Endothelial cell (in vitro differentiated cells): ENCODE measurements at places on chromosomes 5 and 9.

- DNase-seq = no peak
These were observed 1.5 kb downstream of the CTNNA1 start for GRCh38 chr5:138754699-138755057.

GRCh38 chr9:101848485-101848919 lies 110.1 kb upstream of the GRIN3A start:
- DNase-seq = no peak

GRCh38 chr9:426976-427375 lies 212.3 kb downstream of the DOCK8 start:
- DNase-seq = no peak

DNA sequence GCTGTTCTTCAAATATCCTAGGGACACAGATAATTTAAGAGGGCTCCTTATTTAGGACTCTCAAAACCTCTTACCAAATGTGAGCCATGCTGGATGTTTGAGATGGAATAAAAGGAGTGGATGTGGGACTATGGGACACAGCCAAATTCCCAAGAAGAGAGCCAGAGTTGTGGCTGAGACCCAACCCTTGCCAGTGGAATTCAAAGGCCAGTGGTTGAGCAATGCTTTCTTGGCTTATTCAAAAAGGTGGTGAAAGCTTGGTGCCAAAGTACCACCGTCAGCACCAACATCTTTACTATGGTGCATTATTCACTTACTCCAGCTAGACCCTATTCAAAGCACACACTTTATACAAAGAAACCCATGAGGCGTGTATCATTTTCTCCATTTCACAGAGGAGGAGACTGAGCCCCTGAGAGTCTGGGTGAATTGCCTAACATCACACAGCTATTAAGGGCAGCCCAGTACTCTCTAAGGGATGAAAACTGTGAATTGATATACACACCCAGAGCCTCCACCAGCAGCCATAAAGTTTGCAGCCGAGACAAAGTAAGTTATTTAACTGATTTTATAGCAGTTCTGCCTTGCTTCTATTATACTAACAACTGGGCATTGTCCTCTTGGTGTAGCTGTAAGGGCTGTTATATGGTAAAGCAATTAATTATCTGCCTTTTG lies 391.7 kb downstream of the ACTL7B start:
- no peak for DNase-seq

DNA sequence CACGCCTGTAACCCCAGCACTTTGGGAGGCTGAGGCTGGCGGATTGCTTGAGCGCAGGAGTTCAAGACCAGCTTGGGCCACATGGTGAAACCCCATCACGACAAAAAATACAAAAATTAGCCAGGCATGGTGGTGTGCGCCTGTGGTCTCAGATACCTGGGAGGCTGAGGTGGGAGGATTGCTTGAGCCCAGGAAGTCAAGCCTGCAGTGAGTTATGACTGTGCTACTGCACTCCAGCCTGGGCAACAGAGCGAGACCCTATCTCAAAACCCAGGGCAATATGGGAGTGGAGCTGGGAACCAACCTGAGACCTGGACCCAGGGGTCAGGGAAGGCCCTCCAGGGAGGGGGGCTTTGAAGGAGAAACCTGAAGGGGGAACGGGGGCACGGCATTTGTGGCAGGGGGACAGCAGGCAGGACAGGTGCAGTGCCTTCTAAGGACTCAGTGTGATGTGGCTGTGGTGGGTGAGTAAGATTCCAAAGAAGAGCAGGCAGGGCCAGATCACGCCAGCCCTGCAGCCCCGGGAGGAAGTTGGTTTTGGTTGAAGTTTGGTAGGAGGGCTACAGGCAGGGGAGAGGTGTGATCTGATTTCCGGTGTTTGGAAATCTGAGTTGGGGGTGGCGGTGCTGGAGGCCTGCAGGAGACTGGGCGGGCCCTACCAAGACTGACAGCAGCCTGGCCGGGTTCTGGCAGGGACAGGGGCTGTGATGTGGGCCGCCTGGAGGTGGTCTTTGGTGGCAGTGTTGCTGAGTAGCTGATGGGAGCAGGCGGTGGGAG lies 46.2 kb downstream of the NTNG2 start:
- no peak for DNase-seq

- DNase-seq = no peak
These were observed 355.4 kb downstream of the CAAP1 start for GRCh38 chr9:26537211-26537610.
